ENCODE measurements at places on chromosomes 4 and X.
A peak's percentile ranks its signal among the peaks of the same experiment; 100 is the strongest.

DNA sequence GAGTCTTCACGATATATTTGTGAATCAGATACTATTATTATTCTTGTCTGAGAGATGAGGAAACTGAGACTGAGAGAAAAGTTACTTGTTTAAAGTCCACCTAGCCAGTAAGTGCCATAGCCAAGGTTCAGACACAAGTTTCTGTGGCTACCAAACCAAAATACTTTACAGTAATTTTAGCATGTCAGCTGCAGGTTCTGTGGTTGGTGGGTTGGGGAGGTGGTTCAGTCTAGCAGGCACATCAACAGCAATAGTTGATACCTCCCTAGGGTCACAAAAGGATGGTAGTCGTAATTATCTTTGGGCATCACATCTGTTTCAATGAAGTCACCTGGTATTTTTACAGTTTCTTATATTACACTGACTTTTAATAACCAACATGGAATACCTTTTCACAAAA, 35.6 kb upstream of the EDA2R start:
- no peak for DNase-seq

DNA sequence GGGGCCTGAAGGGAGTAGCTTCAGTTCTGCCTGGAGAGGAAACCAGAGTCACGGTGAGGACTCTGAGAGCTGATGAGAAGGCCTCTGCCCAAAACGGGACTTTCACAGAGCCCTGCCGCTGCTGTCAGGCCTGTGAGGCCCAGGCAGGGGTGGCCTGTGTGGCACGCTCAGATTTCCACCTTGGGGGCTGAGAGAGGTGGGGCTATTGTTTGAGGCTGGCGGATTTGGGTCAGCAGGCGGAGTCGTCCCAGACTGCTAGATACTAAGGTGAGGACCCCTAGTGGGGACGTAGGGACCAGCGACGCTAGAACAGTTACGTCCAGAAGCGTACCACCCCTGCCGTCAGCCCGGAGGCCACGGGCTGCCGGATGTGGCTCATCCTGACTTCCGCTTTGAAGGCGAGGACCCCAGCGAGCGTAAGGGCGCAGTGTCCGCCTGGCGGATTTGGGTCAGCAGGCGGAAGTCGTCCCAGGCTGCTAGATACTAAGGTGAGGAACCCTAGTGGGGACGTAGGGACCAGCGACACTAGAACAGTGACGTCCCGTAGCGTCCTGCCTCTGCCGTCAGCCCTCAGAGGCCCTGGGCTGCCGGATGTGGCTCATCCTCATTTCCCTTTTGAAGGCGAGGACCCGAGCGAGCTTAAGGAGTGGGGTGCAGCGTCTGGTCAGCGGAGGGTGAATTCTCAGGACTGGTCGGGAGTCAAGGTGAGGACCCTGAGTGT, at the start of gene MAGEB1:
Gene MAGEB1 (plus strand): TSS at position 378 of the 721 bp plus-strand sequence. CDS start 3,348 bp downstream, outside the sequence.
- DNase-seq: no peak

- no peak for DNase-seq
Observed at GRCh38 chrX:16603822-16604221, 46.1 kb upstream of the S100G start.

GRCh38 chrX:28946846-28947245, 359.6 kb downstream of the IL1RAPL1 start:
- no peak for DNase-seq

GRCh38 chr4:141957416-141957815, 321.0 kb downstream of the IL15 start:
- no peak for DNase-seq

DNA sequence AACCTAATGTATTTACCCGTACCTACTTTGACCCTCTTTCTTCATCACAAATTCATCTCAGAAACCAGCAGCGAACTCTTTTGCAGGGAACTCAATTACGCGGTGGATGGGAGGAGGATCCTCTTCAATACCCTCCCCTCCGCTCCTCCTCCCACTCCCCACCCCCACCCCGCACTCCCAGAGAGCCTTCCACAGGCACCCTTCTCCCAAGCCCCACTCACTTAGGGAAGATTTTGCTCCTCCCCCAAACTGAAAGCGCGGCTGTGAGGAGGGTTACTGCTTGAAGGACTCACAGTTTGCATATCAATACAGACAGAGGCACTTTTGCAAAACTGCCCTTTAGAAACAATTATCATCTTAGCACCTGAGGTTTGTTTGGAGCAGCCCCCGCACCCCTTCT, 960 bp upstream of the IL1RAPL1 start:
- peak; percentile 1 for DNase-seq

GRCh38 chr4:104421566-104421965, 73.1 kb downstream of the CXXC4 start:
- DNase-seq: no peak

DNA sequence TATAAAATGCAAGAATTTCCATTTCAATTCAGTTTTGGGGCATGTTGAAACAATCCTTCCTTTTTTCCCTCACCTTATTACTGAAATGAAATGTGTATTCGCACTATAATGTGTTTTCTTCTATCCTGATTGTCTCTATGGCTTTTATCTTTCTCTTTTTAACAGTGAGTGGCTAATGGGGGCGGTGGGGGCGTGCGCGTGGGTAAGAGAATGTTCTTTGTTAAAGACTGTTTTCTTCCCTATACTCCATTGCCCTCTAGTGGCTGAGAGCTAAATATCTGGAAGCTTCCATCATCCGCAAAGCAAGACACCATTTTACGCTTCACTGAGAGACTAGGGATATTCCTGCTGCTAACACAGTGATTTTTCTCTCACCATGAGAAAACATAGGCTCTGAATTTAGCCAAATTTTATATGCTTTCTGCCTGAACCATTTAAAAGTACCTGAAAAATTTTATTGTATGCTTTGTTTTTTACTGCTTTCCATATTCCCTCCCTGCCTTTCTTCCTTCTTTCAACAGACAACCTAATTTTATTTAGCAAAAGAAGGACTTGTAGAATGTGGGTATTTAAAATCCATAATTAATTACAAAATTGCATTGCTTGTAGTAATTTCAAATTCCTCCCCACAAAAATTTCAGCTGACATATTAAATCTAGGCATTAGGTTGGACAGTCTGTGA, 194.0 kb downstream of the GASK1B start:
- peak; percentile 65 for DNase-seq

DNA sequence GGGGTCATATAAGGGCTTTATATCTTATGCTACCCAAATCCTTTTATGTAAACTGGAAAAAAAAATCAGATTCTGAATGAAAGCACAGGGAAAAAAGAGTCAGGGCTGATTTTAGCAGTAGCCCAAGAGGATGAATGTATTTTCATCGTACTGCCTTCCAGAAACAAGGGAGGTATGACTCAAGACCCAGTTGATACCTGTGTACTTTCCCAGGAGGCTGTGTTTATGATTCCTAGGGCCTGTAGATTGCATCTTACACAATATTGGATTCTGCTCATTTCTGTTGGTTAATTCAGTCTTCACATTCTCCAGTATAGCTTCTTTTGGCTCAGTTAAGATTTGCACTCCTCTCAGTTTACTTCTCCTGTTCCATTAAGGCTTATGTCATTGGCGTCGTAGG, 127.9 kb upstream of the LIMCH1 start:
- DNase-seq: no peak

DNA sequence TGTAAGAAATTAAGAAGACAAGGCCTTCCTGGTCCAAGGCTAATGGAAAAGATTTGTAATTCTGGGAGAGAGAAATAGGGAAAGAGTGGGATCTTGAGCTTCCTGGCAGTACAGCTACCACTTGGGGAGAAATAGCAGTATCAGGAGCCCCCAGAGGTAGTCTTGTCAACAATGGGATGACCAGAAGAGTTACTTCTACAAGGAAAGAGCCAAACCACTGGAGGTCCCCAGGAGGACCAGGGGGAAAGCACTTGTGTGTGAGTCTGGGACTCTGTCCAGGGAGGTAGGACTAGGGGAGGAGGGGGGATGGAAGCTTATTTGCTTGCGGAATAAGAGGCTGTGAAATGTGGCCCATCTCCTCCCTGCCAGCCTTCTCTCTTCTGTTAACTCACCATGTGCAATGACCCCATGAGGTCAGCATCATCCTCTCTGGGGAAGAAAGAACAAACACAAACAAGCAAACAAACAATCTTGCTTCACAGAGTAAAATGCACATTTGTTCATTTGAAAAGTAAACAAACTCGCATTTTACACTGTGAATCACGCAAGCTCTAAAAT, 160.1 kb downstream of the STK32B start:
- no peak for DNase-seq

- DNase-seq: no peak
Observed at GRCh38 chrX:125203365-125203736, 116.3 kb upstream of the TEX13C start.

DNA sequence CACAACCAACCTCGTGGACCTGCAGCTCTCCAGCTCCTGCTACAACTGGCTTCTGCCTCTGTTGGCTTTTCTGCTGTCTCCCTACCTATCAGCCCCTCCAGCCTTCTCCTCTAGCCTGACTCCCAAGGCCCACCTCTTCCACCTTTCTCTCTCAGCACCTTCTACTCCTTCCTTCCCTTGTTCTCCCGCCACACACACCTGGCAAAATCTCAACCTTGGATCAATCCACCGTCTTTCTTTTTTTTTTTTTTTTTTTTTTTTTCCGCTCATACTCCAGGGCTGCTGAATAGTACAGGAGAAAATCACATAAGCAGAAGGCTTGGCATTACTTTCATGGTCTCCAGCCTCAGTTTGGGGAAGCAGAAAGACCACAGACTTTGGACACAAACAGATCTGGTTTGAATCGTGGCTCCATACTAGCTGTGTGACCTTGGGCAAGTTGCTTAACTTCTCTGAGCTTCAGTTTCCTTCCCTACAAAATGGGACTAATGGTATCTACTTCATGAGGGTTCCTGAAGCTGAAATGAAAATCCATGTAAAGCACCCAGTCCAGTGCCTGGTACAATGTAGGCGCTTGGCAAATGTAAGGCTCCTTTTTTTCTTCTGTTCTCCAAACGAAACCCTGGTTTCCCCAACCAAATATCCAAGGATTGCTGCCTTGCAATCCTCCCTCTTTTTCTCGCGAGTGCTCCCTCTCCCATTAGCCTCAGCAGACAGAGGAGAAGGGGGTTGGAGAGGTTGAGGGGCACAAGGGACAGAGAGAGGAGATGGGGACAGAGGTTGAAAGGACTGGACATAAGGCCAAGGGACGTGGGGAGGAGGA, 1.7 kb downstream of the FGD1 start:
- no peak for DNase-seq

GRCh38 chrX:110322603-110323002, 4.7 kb upstream of the AMMECR1 start:
- DNase-seq: peak; percentile 26

- no peak for DNase-seq
Observed at GRCh38 chr4:70979445-70980008, 13.9 kb upstream of the DCK start.

DNA sequence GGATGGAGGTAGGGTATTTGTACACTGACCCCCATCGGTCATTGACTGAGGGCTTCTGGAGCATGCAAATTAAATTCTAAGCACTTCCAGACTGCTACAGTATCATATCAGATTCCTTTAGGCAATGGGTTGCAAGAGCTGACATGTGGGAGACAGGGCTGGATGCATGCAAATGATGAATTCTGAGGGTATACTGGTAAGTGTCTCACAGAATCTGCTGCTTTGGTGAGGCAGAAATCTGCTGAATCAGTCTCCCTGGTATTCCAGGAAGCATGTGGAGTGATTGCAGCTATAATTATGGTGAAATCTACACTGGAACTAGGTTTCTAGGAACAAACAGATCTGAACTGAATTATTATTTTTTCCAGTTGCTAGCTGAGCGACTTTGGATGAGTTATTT, 684.9 kb upstream of the MAGEB2 start:
- peak; percentile 13 for DNase-seq

GRCh38 chr4:57344296-57344695, 234.1 kb upstream of the IGFBP7 start:
- no peak for DNase-seq

- DNase-seq: no peak
Observed at GRCh38 chr4:41678951-41679350, 69.6 kb downstream of the PHOX2B start.

- no peak for DNase-seq
Observed at GRCh38 chrX:37746218-37746941, 33.5 kb upstream of the CYBB start.

DNA sequence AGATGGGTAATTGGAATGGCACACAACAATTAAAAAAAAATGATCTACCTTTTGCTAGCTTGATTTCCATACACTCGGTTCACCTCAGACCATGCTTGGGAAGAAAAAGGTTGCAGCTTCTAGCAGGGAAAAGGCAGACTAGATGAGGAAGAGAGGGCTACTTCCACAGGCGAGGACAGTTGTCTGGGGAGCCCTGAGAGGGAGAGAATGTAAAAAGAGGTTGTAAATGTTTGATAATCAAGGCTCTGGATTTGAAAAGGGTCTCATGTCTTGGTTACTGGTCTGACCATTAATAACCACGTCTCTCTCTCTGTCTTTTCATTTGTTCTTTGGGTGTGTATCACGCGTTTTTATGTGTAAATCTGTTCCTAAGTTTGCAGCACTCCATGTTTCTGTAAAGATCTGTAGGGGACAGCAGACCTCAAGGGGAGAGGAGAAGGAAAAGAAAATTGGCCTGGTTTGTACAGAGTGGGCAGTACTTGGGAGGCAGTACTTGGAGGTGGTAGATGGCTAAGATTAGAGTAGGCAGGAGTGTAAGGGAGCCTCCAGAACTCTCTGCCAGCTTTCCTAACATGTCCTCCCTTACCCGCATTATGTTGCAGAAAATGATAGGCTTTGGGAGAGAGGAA, 750 bp downstream of the ARMCX5 start:
- peak; percentile 14 for DNase-seq

GRCh38 chr4:75495476-75495875, 18.7 kb downstream of the RCHY1 start:
- DNase-seq: no peak

DNA sequence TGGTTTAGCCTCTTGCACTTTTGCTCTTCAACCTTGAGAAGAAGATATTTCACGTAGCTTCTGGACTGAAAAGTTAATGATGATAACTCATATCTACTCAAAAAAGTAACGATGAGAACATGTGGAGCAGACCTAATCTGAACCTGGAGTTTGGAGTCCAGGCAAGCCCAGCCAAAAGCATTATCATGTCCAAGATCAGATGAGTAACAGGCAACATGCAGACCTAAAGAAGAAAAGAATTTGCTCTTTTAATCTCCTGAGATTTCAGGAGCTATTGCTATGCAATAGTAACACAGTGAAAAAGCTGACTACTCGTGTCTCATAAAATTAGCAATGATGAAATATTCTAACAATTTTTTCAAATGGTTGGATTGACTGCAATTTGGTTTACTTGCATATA, 21.8 kb upstream of the PPA2 start:
- DNase-seq: no peak

- no peak for DNase-seq
Observed at GRCh38 chr4:43754566-43754965, 694.0 kb downstream of the KCTD8 start.

- peak; percentile 35 for DNase-seq
Observed at GRCh38 chr4:82360298-82361177, 13.3 kb downstream of the HNRNPD start.

GRCh38 chrX:119410027-119410819, 11.1 kb downstream of the SLC25A43 start:
- DNase-seq: peak; percentile 81

Measured in GM03348 (cell line).